ENCODE measurements at places on chromosomes 2 and 18.

DNA sequence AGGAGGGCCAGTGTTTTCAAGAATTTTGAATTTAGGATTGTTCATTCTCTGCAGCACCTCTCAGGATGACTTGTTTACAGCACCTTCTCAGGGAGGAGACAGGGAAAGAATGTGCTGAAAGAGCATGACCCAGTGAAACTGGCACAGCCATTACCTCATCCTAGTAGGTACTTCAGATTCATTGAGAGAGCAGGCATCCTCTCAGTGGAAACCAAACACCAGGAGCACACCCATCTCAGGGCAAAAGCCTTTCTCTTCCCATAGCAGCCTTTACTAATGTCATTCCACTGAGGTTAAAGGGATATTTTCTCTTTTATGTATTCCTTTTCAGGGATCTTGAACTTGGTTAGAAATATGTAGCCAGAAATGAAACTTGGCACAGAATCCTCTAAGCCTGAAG is 2.6 kb downstream of the MAP2 start:
- DNase-seq: no peak

DNA sequence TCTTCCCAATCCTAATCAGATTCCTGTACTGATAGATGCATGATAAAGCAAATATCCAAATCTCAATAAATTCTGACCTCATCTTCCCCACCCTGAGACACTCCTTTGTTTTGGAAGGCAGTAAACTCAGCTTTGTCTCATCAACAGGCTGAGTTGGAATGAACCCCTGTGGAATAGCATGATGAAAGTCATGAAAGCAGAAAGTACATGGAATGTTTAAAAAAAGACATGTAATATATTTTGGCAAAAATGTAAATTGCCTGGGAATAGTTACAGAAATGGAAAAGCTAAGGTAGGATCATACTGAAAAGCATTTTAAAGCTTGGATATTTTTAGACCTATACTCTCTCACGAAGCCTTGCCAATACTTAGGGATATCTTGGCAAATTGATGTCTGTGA is 468.7 kb upstream of the CDH7 start:
- no peak for DNase-seq

DNA sequence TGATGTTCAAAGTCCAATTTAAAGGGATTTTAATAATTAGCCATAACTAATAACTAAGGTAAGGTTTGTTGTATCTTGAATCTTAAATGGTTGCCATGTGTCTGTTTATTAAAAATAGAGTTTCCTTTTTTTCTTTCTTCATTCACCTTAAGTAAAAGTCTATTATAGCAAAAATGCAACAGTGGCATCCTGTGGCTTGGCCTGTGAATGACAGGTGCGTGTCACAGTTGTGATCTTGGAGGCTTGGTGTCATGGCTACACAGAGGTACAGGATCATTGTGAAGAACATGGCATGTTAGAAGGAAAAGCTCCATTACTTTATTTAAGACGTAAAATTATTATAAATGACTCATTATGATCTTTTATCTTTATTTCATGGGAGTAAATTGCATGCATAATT is 246.1 kb downstream of the BCL2 start:
- peak; percentile 35 for DNase-seq

DNA sequence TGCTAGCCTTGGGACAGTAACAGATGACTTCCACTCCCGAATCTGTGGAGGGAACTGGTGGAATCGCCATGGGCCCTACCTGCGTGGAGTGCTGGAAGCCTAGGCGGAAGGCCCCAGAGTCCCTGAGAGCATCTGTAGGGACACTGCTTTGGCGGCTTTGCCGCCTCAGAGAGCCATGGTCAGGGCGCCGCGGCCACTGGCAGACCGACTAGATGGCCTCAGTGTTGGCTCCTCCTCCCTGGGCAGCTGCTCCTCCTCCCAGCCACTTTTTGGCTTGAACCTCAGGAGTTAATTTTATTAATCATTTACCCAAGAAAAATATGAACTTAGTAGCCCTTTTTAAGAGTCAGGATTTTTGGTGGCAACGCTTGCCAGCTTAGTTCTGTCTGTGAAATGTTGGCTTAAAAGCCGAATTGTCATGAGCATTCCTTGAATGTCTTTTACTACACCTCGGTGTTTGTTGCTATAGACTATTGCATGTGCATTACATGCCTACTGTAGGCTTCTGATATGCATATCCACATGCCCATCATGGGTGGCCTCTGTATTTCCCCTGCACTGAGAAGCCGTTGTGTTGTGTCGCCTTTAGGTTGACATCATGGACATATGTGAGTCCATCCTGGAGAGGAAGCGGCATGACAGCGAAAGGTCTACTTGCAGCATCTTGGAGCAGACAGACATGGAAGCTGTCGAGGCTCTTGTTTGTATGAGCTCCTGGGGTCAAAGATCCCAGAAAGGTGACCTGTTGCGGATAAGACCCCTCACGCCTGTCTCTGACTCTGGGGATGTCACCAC is 2.4 kb downstream of the KLF11 start:
- no peak for DNase-seq

- no peak for DNase-seq
These were observed 41.4 kb upstream of the PARD3B start for GRCh38 chr2:204503869-204504268.

GRCh38 chr2:199136681-199137080 is 321.1 kb downstream of the SATB2 start:
- DNase-seq: no peak

DNA sequence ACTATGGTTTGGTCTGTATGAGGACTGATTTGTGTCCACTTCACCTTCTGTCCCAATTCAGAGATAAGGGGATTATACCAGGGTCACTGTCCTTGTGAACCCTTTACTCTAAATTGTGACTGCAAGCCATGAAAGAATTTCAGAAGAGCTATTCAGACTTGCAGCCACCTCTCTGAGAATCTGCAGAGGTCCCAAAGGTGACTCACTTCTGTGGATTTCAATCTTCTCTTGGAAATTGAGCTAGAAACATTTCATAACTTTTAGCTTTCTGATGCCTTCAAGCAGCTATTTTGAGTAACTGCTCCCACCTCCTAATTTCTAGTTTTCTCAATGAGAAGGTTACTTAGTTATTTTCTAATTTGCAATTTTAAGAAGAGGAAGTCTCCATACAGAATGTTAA is 1242.4 kb upstream of the ACVR2A start:
- DNase-seq: no peak

DNA sequence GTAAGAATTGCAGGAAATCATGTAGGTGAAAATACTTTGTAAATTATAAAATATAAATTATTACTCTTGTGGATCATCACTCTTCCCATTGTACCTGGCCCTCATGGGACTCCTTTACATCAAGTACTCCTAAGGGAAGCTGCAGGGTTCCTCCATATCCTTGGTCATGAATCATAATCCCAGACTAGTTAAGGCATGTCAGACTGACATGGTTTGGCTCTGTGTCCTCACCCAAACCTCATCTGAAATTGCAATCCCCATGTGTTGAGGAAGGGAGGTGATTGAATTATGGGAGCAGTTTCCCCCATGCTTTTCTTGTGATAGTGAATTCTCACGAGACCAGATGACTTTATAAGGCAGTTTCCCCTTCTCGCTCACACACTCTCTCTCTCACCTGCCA is 77.1 kb downstream of the CMPK2 start:
- no peak for DNase-seq

DNA sequence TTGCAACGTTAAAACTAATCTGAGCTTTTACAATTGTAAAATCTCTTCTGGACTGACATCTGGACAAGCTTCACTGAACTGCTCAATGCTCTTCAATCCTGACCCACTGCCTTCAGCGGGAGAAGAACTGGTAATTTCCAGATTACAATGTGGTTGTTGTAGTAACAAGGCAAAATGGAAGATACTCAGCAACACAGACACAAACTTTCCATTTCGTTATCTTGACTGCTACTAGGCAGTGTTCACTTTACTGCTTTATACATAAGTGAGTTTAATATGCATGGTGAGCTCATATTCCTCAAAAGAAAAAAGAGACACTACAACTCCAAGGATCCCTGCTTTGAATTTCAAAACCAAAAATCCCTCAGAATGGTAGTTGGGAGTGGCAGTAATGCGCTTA is 51.9 kb downstream of the GRB14 start:
- DNase-seq: no peak

DNA sequence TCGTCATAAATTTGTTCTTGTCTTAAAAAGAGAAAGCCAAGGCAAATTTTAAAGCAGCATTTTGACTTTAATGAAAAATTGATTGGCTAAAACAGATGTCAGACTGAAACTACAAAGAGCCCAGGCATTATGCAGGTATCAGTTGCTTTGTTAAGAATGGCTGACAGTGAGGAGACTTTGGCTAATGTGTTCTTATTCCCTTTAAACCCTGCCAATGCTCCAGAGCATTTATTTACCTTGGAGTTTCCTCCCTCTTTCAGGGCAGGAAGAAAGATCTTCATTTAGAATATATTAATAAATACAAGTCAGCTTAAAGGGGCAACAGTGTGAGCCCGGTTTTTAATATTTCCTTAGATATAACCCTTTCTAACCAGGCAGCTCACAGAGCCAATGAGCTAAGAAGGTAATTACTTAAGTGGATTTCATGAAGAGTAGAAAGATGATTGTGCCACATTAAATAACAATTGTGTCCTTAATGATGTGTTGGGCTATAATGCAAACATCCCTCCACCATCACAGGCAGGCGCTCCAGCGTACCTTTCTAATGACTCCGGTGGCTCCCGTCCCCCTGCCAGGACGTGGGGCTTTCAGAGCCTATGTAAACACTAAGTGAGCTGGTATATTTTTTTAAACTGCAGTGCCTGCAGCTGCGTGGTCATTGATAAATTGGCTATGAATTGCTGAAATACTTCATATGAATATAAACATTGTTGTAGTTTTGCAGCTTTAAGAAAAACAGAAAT is 349.4 kb upstream of the POU3F3 start:
- no peak for DNase-seq

GRCh38 chr2:241339839-241340630 is 16.1 kb upstream of the FARP2 start:
- DNase-seq: no peak

DNA sequence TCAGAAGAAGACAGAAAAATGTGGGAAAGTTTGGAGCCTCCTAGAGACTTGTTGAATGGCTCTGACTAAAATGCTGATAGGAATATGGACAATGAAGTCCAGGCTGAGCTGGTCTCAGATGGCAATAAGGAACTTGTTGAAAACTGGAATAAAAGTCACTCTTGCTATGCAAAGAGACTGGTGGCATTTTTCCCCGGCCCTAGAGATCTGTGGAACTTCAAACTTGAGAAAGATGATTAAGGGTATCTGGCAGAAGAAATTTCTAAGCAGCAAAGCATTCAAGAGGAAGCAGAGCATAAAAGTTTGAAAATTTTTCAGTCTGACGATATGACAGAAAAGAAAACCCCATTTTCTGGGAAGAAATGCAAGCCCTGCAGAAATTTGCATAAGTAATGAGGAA is 159.3 kb downstream of the MREG start:
- DNase-seq: no peak
